ENCODE measurements at places on chromosomes 11 and 22.
A peak's percentile ranks its signal among the peaks of the same experiment; 100 is the strongest.

GRCh38 chr11:65497141-65498041 is 1.5 kb upstream of the MALAT1 start:
- peak; percentile 97 for DNase-seq

GRCh38 chr11:84390441-84391078 is 1104.4 kb upstream of the CCDC90B start:
- DNase-seq: no peak

GRCh38 chr11:103488031-103488461 is 378.8 kb downstream of the DYNC2H1 start:
- DNase-seq: no peak

- no peak for DNase-seq
Observed at GRCh38 chr11:109770323-109770722, 322.9 kb upstream of the ZC3H12C start.

DNA sequence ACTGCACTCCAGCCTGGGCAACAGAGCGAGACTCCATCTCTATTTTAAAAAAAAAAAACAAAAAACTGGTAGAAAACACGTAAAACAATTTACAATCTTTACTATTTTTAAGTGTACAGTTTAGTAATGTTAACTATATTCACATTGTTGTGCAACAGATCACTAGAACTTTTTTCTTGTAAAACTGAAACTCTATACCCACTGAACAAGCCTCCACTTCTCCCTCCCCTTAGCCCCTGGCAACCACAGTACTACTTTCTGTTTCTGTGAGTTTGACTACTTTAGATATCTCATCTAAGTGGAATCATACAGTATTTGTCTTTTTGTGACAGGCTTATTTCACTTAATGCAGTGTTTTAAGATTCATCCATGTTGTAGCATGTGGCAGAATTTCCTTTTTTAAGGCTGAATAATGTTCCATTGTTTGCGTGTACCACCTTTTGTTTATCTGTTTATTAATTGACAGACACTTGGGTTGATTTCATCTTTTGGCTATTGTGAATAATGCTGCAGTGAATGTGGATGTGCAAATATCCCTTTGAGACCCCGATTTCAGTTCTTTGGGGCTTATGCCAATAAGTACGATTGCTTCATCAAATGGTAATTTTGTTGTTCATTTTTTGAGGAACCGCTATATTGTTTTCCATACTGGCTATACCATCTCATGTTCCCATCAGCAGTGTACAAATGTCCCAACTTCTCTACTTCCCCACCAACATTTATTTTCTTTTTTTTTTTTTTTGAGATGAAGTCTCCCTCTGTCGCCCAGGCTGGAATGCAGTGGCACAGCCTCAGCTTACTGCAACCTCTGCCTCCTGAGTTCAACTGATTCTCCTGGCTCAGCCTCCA is 11.0 kb downstream of the DDB2 start:
- no peak for DNase-seq

- DNase-seq: no peak
Observed at GRCh38 chr11:12278766-12279671, 98.4 kb upstream of the PARVA start.

GRCh38 chr11:2273771-2274170 is 3.4 kb upstream of the ASCL2 start:
- DNase-seq: no peak

DNA sequence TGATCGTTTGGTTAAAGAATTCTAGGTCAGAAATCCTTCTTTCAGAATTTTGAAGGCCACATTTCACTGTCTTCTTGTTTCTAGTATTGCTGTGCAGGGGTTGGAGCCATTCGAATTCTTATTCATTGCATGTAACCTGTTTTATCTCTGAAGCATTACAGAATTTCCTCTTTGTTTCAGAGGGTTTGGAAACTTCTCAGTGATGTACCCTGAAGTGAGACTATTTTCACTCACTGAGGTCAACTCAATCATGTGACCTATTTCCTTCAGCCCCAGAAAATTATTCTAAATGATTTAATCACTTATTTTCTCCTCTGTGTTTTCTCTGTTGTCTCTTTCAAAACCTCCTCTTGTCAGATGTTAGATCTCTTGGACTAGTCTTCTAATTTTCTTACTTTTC is 147.8 kb downstream of the ENTHD1 start:
- DNase-seq: no peak

DNA sequence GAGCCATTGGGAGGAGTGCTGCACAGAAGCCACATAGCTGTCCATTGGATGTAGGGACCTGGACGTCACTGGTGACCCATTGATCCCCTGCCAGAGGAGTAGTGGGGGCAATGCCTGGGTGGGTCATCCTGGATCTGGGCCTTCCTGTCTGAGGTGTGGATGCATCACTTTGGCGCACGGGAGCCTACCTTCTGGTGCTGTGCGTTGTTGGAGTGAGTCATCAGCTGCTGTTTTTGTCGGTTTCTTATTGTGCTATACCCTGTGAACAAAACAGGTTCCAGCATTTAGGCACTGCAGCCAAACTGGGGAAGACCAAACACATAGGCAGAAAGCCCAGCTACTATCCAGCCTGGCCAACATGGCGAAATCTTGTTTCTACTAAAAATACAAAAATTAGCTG is 3.2 kb downstream of the TAF6L start:
- DNase-seq: no peak

GRCh38 chr11:104907521-104908185 is 9.4 kb upstream of the CASP12 start:
- DNase-seq: no peak

- DNase-seq: no peak
Observed at GRCh38 chr22:40116496-40117200, 61.1 kb upstream of the TNRC6B start.
